Left hindlimb (tissue), 1 donor: ENCODE measurements at places on chromosomes 7 and 10.

DNA sequence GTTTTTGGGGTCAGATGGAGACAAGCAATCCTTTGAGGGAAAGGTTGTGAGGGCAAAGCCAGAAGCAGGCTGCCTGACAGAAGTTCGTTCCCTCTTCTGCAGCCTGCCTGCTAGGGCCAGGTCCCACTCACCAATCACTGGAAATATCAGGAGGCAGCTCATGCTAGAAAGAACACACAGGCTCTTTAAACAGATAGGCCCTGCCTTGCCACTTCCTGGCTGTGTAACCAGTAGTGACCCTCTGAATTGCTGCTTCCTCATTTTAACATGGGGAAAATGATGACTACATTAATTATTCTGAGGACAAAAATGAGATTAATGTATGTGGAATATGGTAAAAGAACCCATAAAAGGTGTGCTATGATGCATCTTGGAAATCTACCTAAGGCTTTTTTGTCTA, 50.5 kb upstream of the MRLN start:
- DNase-seq = no peak

GRCh38 chr7:149147752-149148653, 750 bp downstream of the ZNF398 start:
- DNase-seq = peak; percentile 66

DNA sequence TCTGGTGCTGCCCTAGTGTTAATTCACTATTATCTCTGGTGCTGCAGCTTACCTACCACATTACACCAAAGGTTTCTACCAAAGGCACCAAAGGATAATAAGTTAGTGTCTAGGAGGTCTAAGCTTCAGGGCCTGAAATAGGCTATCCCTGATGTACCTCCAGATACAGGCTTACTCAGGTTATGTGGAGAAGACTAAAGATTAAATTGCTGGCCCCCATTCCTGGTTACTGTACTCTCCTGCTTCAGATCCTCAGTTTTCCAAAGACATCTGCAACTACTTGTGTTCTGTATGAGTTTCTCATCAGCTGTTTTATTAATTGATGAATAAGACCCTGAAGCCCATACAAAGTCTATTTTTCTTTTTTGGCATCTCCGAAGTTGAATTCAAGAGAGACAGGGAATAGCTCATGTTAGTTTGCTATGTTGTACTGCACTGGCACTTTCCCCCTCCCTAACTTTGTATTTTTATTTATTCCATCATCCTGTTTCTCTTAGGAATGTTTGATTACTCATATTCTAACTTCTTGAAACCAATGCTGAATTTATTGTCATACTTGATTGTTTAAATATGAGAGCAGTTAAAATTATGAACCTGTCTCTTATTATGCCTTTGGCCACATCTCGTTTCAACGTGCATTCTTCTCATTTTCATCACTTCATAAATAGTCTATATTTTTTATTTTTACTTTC, 85.9 kb downstream of the PON1 start:
- no peak for DNase-seq

- no peak for DNase-seq
These were observed 22.1 kb upstream of the C10orf105 start for GRCh38 chr10:71741671-71742070.
